ENCODE measurements at places on chromosomes 16 and 17. TPM values are rescaled to one million over a fixed set of nuclear protein-coding genes. Genes with fewer than 3 reads are reported as not detected.

The P2RX5 gene
- 10.6 TPM for polyA plus RNA-seq

The MRC2 gene
- 38.8 TPM for polyA plus RNA-seq

The KRT33B gene
- 0.05 TPM for polyA plus RNA-seq

The CHD9NB gene
- 3.0 TPM for polyA plus RNA-seq

The ZNF213 gene
- 6.2 TPM for polyA plus RNA-seq

The KREMEN2 gene
- 1.6 TPM for polyA plus RNA-seq

The SLFN14 gene
- polyA plus RNA-seq: not detected

The PPY gene
- not detected for polyA plus RNA-seq

The GAST gene
- not detected for polyA plus RNA-seq

The GRAPL gene
- polyA plus RNA-seq: 0.36 TPM

The SOX8 gene
- polyA plus RNA-seq: 0.14 TPM

The CDH3 gene
- 0.34 TPM for polyA plus RNA-seq

The CD300LG gene
- not detected for polyA plus RNA-seq

The ELP5 gene
- polyA plus RNA-seq: 89.2 TPM

The USP32 gene
- polyA plus RNA-seq: 35.7 TPM

The CRISPLD2 gene
- 2.9 TPM for polyA plus RNA-seq

The KLHL10 gene
- polyA plus RNA-seq: 0.12 TPM

The OSGIN1 gene
- 39.1 TPM for polyA plus RNA-seq

The CCL14 gene
- not detected for polyA plus RNA-seq

The DPEP3 gene
- not detected for polyA plus RNA-seq

The ZNF423 gene
- 0.04 TPM for polyA plus RNA-seq

The NOTUM gene
- polyA plus RNA-seq: 0.92 TPM

The MPO gene
- polyA plus RNA-seq: not detected

The SARM1 gene
- 6.9 TPM for polyA plus RNA-seq

The TLCD2 gene
- 3.1 TPM for polyA plus RNA-seq

The HSF4 gene
- 22.0 TPM for polyA plus RNA-seq

The CACNG3 gene
- not detected for polyA plus RNA-seq

The GLYR1 gene
- 54.5 TPM for polyA plus RNA-seq

The KRT222 gene
- 1.8 TPM for polyA plus RNA-seq

The CD300H gene
- 0.50 TPM for polyA plus RNA-seq

The TMC6 gene
- 9.4 TPM for polyA plus RNA-seq

The CCDC144A gene
- 2.5 TPM for polyA plus RNA-seq

The PRCD gene
- polyA plus RNA-seq: not detected

The EMC8 gene
- polyA plus RNA-seq: 53.0 TPM

The NXPH3 gene
- polyA plus RNA-seq: 0.20 TPM
